Testis (tissue), 5 donors: ENCODE measurements at places on chromosomes 12 and 14. TPM values are rescaled to one million over a fixed set of nuclear protein-coding genes. Genes with fewer than 3 reads are reported as not detected.
A peak's percentile ranks its signal among the peaks of the same experiment; 100 is the strongest.

GRCh38 chr12:5908251-5908650, 36.8 kb downstream of the ANO2 start:
- no peak for DNase-seq

Gene NOVA1
- total RNA-seq = 22.3 TPM

GRCh38 chr12:59375633-59376032, 220.2 kb upstream of the SLC16A7 start:
- no peak for DNase-seq

- DNase-seq = no peak
Observed at GRCh38 chr14:59148334-59148900, 40.0 kb upstream of the DAAM1 start.

GRCh38 chr12:29103539-29103974, 45.5 kb upstream of the FAR2 start:
- DNase-seq = no peak

GRCh38 chr14:39664646-39665045, 232.4 kb upstream of the FBXO33 start:
- no peak for DNase-seq

Gene PPFIA2
- 10.5 TPM for total RNA-seq

Gene DDN
- 0.55 TPM for total RNA-seq

GRCh38 chr12:104994336-104994735, 8.2 kb downstream of the NOPCHAP1 start:
- DNase-seq = no peak

Gene FOXG1
- total RNA-seq = 4.5 TPM

DNA sequence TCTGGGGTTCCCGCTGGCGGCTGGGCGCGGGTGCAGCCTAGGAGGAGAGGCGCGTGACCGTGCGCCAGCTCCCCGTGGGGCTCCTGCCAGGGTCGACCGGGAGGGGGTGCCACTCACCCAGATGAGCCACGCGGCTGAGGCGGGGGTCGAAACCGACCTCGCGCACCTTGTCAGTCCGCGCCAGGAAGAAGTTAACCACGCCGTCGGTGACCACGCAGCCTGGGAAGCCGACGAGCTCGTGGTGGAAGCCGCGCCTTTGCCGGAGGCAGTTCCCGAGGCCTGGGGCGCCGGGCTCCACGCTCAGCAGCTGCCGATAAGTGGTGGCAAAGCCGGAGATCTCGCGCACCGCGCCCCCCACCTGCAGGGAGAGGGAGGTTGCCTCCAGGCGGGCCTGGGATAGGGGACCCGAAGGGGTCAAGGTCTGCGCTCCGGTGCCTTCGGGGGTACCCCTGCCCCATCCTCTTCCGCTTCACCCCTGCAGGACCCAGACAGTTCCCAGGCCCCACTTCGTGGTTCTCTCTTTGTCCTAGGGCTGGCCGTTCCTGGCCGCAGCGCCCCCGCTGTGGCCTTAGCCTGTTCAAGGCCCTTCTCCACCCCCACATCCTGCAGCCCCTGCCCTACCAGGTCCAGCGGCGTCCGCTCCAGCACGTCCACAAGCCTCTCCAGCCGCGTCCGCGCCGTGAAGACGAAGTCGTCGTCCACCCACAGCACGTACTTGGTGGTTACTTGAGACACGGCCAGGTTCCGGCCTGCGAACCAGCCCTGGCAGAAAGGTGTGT, 5.3 kb downstream of the B4GALNT1 start:
- peak; percentile 15 for DNase-seq

DNA sequence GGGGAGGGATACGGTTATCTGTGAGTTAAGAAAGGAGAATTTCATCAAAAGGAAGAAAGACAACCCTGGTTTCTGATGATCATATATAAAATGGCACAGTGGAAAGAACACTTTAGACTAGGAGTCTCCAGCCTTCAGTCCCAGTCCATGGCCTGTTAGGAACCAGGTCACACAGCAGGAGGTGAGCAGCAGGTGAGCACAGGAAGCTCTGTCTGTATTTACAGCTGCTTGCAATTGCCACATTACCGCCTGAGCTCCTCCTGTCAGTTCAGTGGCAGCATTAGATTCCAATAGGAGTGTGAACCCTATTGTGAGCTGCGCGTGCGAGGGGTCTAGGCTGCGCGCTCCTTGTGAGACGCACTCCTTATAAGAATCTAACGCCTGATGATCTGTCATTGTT, 137.9 kb downstream of the BTG1 start:
- no peak for DNase-seq

Gene CD69
- 3.0 TPM for total RNA-seq

GRCh38 chr12:43896496-43896895, 60.6 kb downstream of the TMEM117 start:
- no peak for DNase-seq

GRCh38 chr12:130936561-130936960, 17.1 kb upstream of the ADGRD1 start:
- DNase-seq = no peak

DNA sequence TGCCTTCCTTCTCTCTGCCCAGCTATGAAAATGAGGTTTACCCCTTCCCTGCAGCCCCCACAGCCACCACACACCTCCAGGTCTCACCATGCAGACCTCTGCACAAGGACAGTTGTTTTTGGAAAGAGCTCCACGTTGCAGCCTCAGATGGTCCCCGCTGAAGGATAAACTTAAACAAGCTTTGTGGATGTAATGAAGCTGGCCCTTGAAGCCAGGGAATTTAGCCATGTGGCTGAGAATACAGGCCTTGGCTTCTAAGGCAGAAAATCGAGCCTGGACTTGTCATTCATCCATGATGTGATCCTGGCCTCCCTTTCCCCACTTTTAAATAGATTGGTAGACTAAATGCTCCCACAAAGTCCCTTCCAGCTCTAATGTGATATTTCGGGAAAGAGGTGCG, 79.4 kb downstream of the TBX3 start:
- no peak for DNase-seq

- no peak for DNase-seq
Observed at GRCh38 chr12:66017736-66018135, 112.8 kb downstream of the LLPH start.

GRCh38 chr14:100654814-100655740, 67.9 kb upstream of the BEGAIN start:
- DNase-seq = peak; percentile 46

Gene FERMT2
- total RNA-seq = 45.7 TPM

- DNase-seq = no peak
Observed at GRCh38 chr12:2666411-2666810, 128.4 kb upstream of the FKBP4 start.

GRCh38 chr14:72111911-72112310, 179.7 kb downstream of the RGS6 start:
- no peak for DNase-seq

DNA sequence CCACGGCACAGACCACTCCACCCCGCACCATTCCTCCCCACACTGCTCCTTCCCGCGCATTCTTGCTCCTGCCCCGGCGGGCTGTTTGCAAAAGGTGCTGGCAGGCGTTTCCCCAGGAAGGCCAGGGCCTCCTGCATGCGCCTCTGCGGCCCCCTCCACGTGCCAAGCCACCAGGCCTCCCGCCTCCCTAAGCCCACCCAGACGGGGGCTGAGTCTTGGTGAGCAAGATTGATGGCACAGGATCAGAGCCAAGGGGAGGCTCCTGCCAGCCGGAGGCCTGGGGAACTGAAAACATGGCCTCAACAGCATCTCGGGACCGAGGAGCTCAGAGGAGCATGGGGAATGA, 328.3 kb upstream of the DIO3 start:
- no peak for DNase-seq

- no peak for DNase-seq
Observed at GRCh38 chr12:57864442-57865083, 18.0 kb upstream of the CTDSP2 start.

- no peak for DNase-seq
Observed at GRCh38 chr14:93959239-93960107, 16.9 kb downstream of the ASB2 start.

Gene TPH2
- total RNA-seq = 1.8 TPM

DNA sequence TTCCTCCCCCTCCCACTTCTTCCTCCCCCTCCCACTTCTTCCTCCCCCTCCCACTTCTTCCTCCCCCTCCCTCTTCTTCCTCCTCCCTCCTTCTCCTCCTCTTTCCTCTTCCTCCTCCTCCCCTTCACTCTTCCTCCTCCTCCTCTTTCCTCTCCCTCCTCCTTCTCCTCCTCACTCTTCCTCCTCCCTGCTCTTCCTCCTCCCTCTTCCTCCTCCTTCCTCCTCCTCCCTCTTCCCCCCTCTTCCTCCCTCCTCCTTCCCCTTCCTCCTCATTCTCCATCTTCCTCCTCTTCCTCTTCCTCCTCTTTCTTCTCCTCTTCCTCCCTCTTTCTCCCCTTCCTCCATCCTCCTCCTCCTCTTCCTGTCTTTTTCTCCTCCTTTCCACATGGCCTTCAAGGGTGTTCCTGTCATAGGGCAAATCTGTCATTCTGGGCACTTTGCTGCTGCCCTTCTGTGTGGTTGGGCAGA, 111.4 kb downstream of the PHETA1 start:
- no peak for DNase-seq

DNA sequence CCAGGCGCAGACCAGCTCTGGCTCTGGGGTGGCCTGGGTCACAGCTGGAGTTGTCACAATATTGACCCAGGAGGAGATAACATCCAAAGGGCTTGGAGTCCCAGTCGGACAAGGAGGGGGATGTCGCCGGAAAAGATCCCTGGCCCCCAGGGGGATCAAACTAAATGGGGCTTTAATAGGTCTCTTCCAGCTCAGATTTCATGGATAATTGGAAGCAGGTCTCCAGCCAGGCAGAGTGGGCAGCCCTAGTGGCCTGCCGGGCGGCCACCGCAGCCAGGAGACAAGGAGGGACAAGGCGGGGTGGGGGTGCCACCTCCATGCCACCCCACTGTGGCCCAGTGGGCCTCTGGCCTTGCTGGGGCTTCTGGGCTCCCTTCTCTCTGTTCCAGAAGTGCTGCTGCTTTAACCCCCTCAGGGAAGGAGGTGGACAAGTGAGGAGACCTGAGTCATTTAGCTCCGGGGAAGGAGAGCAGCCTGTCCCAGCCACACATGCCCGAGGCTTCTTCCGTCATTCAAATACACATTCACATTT, 23.1 kb upstream of the PGF start:
- peak; percentile 8 for DNase-seq

DNA sequence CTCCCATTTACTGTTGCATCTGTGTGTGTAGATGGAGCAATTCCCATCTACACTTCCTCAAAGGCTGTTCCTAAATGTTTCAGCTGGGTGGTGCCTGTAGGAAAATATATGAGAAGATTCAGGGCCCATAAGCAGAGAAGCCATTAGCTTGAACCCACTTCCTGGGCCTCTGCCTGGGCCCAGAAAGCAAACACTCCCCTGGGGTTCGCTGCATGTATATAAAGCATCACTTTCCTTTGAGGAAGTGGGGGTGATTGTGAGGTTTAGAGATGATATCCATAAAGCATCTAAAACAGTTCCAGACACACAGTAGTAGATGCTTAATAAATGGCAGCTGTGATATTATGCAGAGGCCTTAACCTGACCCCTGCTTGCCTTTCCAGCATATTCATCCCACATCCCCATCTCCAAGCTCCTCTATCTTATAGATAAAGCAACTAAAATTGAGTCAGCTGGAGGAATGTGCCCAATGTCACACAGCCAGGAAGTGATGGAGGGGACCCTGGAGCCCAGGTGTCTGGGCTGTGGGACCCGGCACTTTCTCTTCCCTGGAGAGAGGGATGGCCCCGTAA, 280.0 kb upstream of the CRY1 start:
- no peak for DNase-seq

Gene LBHD2
- total RNA-seq = 1.9 TPM

- no peak for DNase-seq
Observed at GRCh38 chr12:110149086-110149660, 25.0 kb downstream of the IFT81 start.

GRCh38 chr14:50045039-50045711, 71.2 kb downstream of the VCPKMT start:
- peak; percentile 56 for DNase-seq

Gene KRT73
- not detected for total RNA-seq

DNA sequence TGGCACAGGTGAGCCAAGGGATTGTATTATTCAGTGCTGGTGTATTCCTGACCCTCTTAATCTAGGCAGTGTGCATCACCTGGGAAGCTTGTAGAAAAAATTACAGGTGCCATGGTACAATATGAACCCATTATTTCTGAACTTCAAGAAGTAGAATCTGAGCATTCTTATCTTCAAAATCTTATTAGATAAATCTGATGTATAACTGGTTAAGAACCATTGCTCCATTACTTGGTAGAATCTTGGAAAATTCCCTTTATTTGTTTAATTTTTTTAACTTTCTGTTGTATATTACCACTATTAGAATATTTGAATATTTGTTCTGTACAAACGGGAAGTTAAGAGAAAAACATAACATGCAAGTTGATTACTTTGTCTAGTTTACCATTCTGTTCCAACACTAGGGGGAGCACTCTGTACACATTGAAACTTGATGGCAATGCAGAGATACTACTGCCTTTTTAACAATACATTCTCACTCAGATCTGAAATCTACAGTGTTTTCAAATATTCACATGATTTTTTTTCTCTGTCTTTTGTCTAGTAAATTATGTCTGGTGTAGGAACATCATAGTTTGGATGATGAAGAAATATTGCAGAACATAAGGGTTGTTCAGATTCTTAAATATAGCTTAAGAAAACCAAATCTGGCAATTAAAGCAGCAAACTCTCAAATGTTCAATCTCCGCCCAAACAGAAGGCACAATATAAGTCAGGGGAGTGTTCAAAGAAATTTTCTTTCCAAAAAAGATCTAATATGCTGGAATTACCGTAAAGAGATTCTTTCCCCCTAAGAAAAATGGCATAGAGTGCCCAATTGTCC, 196.6 kb downstream of the PCNX1 start:
- DNase-seq = no peak

- DNase-seq = no peak
Observed at GRCh38 chr12:54535474-54535873, 13.9 kb upstream of the PDE1B start.

DNA sequence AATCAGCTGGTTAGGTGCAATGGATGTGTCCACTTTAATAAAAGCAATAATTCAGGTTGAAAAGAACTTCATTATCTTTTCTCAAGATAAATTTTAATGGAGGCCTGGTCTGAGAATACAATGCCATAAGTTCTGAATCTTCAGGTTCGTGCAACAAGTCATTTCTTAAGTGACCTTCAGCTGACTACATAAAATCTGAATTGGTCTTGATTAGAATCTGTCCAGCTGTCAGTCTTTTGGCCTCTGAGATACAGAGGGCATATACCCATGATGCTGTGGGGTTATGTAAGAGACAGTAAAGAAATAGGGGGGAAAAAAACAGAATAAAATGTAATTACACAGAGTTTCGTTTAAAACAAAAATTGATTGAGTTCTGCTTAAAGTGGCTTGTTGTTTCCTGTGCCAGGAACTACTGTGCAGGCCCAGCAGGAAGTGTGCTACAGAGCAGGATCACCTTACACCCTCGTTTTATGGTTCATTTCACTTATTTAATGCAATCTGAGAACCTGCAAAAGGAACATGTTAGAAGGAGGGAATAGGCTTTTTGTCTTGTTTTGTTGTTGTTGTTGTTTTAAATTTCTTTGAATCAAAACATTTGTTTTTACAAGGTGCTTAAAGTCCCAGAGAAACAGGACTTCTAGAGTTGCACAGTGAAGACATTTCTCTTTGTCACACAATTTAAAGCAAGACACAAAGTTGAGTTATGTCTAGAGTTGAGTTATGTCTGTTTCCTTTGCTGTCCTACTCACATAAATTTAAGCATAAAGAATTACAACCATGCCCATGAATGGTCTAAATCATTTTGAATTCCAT, 64.2 kb downstream of the LGR5 start:
- no peak for DNase-seq

GRCh38 chr14:89750281-89750755, 204.2 kb downstream of the EFCAB11 start:
- no peak for DNase-seq

Gene COL2A1
- 8.0 TPM for total RNA-seq

GRCh38 chr12:111741235-111741812, 25.4 kb upstream of the ALDH2 start:
- DNase-seq = peak; percentile 64

Gene GPR132
- 2.0 TPM for total RNA-seq
